ENCODE measurements at places on chromosomes 13 and 19. TPM values are rescaled to one million over a fixed set of nuclear protein-coding genes. Genes with fewer than 3 reads are reported as not detected.

The SMIM7 gene
- 146 TPM for total RNA-seq

The ZFP36 gene
- total RNA-seq = 96.5 TPM

The ACTMAP gene
- total RNA-seq = 4.4 TPM

The CLDND2 gene
- 4.2 TPM for total RNA-seq

The MKNK2 gene
- total RNA-seq = 189 TPM

The LRRC8E gene
- total RNA-seq = 4.8 TPM

The AXL gene
- 26.1 TPM for total RNA-seq

The TMEM272 gene
- 0.28 TPM for total RNA-seq

The ZNF254 gene
- 22.7 TPM for total RNA-seq

The TMC4 gene
- 40.2 TPM for total RNA-seq

The BORCS8 gene
- total RNA-seq = 18.0 TPM

The OR7D2 gene
- total RNA-seq = 0.17 TPM

The KIRREL2 gene
- total RNA-seq = 1.2 TPM

The FXYD3 gene
- total RNA-seq = 365 TPM

The EBI3 gene
- 5.7 TPM for total RNA-seq

The TMEM59L gene
- 3.6 TPM for total RNA-seq

The PSG7 gene
- total RNA-seq = not detected

The PGLYRP1 gene
- total RNA-seq = not detected

The EGLN2 gene
- 62.6 TPM for total RNA-seq

The SERPINE3 gene
- total RNA-seq = not detected

The ASPDH gene
- not detected for total RNA-seq

The CYP2A7 gene
- total RNA-seq = not detected

The COL5A3 gene
- total RNA-seq = 12.7 TPM

The SLAIN1 gene
- 132 TPM for total RNA-seq

The RNF225 gene
- total RNA-seq = 7.0 TPM

The EXOC3L2 gene
- 27.0 TPM for total RNA-seq

The PTPRH gene
- not detected for total RNA-seq

The RYR1 gene
- total RNA-seq = 5.7 TPM

The ZNF541 gene
- total RNA-seq = 13.9 TPM

The IZUMO1 gene
- total RNA-seq = 6.4 TPM

The NUMBL gene
- total RNA-seq = 24.3 TPM

The GARIN5B gene
- 1.5 TPM for total RNA-seq

The CYP4F2 gene
- total RNA-seq = 22.5 TPM

The WDR87 gene
- total RNA-seq = 2.0 TPM

The PPM1N gene
- 0.36 TPM for total RNA-seq

The PEX11G gene
- total RNA-seq = 13.1 TPM

The KLK15 gene
- total RNA-seq = 4.0 TPM

The MBD3 gene
- 100 TPM for total RNA-seq

The PDS5B gene
- total RNA-seq = 63.3 TPM

The PROZ gene
- not detected for total RNA-seq

The CEACAM7 gene
- not detected for total RNA-seq

The ZIK1 gene
- 8.5 TPM for total RNA-seq

The ZNF563 gene
- total RNA-seq = 16.7 TPM

The PODNL1 gene
- 0.50 TPM for total RNA-seq

The SKA3 gene
- 4.3 TPM for total RNA-seq

All from prostate gland (tissue), 2 donors.